Epithelial cell of umbilical artery (primary cell): ENCODE measurements at places on chromosomes 2 and 18. TPM values are rescaled to one million over a fixed set of nuclear protein-coding genes. Genes with fewer than 3 reads are reported as not detected.

BCL2L11 gene
- 7.1 and 10.6 TPM in 2 replicates for total RNA-seq

APCDD1 gene
- under 0.01 TPM in 1 of 2 replicates, not detected in the other for total RNA-seq

ZEB2 gene
- 12.7 and 32.2 TPM in 2 replicates for total RNA-seq

ALPG gene
- total RNA-seq = not detected in 2 replicates

RAPGEF4 gene
- total RNA-seq = 10.4 and 15.0 TPM in 2 replicates

SERTAD2 gene
- total RNA-seq = 2.9 and 4.1 TPM in 2 replicates

CTLA4 gene
- not detected in 2 replicates for total RNA-seq

ACMSD gene
- not detected in 2 replicates for total RNA-seq

C2orf15 gene
- not detected in 2 replicates for total RNA-seq

PJVK gene
- total RNA-seq = 0.30 and 0.65 TPM in 2 replicates

TUBA4B gene
- total RNA-seq = not detected in 2 replicates

MOGAT1 gene
- not detected in 2 replicates for total RNA-seq

DSG4 gene
- not detected in 2 replicates for total RNA-seq
